Heart left ventricle (tissue), 16 donors: ENCODE measurements at places on chromosomes 1 and 21.

- DNase-seq, result peak; percentile 69
Measured at GRCh38 chr1:19704247-19705113, 39.8 kb downstream of the HTR6 start.

- no peak for DNase-seq
Measured at GRCh38 chr21:30305136-30305535, 15.0 kb downstream of the KRTAP26-1 start.

GRCh38 chr1:205631010-205631767 lies 622 bp downstream of the ELK4 start:
- peak; percentile 61 for DNase-seq

- peak; percentile 61 for DNase-seq
Measured at GRCh38 chr1:233240829-233241682, 54.5 kb downstream of the PCNX2 start.

GRCh38 chr1:236774926-236775325 lies 20.2 kb upstream of the MTR start:
- no peak for DNase-seq

DNA sequence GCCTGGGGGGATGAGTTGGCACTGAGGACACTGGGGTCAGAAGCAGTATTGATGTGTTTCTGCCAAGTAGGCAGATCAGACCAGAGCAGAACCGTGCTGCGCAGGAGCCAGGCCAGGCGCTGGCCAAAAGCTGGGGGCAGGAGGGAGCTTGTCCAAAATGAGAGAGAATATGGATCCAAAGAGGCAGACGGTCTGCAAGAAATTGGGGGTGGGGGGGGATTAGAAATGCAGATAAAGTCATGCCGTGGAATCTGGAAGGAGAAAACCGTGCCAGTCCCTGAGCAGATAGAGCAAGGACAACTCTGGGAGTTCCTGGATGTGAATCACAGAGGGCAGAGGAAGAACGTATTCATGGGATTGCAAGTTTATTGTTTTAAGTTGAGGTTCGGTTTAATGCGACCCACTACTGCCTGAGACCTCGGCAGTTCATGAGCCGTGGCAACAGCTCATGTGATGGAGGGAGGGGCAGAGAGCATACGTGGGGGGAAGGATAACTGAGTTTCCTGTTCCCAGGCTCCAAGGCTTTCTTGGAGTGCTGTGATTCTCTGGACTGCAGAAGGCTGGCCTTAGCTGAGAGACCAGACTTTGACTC lies 224.0 kb downstream of the FGGY start:
- peak; percentile 25 for DNase-seq

DNA sequence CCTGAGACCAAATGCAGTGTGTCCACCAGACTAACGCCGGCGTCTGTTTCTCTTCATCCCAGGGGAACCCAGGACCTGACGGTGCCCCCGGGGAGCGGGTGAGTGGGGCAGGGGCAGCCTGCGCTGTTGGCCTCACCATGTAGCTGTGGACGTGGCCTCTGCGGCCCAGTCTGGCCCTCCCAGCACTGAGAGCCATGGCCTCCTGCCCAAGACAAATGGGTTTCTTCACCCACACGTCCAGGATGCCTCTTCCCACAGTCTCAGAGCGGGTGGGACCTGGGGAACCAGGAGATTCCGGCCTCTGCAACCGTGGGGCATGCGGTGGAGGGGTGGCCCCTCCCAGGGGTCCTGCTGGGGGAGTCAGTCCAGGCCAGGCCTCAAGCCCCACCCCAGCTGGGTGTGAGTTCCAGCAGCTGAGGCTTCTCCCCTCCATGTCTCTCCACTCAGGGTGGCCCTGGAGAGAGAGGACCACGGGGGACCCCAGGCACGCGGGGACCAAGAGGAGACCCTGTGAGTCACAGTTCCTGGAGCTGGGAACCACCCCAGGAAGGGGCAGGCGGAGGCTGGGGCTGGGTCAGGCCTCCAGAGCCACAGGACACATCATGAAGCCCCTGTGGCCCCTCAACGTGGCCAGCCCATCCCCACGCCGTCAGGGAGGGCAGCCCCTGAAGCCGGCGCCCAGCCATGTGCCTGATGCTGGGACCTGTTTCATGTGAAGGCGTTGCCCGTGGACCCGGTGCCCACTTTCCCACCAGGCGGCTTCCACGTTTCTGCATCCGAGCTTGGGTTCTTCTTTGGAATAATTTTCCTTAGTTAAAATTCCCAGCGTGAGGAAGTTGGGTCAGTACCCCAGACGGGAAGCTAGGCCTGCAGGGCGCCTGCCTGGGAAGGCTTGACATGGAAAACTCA lies 11.0 kb downstream of the COL6A1 start:
- DNase-seq, result peak; percentile 15

DNA sequence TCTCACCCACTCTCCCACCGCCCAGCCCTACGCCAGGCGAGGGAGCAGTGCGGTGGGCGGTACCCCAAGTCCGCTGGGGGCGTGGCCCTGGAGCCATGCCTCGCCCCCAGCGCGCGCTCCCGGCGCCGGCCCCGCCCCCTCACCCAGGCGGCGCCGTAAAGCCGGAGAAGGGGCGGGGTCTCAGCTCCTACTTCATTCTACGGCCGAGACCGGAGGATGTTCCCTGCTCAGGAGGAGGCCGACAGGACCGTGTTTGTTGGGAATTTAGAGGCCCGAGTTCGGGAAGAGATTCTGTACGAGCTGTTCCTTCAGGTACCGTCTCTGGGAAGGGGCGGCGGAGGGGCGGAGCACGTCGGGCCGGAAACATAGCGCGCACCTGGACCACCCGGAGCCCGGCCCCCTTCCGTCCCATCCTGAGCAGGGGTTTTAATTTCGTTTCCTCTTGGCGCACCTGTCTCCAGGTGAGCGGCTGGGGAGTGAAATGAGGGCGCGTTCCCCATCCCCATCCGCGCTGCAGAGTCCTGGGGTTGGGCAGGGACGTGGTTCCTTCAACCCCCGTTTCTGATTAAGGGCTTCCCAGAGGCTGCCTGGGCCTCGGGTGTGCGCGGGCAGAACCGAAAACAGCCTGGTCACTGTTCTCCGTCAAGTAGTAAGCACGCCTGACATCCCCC lies at the start of gene RBM11:
RBM11 (plus strand) TSS at position 187 of the 671 bp plus-strand sequence; CDS start at position 217, 30 bp downstream.
- DNase-seq, result peak; percentile 53

DNA sequence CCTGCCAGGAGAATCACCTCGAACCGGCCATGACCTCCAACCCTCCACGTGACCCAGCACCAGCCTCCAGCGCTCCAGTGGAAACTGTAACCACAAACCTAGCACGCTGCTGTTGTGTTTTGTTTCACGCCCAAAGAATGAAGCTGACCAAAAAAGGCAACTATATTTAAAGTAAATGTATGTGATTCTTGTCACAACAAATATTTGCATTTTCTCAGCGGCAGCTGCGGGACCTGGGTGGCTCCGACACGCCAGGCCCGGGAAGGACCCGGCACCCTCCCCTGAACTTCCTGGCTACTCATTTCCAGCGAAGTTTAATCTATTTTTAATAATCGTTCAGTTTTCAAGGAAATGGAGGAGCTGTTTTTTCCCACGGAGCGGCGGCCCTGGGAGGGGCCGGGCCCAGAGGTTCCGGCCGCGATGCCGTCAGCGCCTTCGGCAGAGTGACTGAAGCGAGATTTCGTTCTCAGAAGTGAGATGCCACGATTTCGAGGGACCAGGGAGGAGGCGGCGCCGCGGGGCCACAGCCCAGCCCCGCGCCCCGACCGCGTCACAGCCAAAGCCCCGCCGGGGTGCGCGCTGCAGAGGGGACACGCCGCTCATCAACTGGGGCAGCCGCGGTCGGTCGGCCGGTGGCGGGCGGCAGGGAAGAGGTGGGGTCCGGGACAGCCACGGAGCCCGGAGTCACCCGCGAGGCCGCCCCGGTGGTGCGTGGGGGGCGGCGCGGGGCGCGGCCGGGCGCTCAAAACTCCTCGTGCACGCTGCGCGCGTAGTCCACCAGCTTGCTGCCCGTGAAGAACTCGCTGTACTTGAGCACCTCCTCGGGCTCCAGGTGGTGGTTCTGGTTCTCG lies 3.0 kb upstream of the TNFRSF4 start:
- DNase-seq, result no peak

DNA sequence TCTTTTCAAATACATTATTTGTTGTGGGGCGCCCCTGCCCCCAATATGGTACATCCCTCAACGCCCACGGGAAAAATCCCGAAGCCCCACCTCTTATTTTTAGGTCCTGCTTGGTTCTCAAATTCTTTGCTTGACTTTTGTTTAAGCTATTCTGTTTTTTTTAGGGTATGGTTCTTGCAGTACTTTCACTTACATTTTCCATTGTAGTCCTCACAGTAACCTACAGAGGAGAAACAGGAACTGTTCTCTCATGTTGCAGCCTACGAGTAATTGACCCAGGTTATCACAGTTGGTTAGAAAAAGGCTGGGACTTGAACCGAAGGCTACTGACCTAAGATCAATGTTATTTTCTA lies 697 bp upstream of the C21orf91 start:
- DNase-seq, result no peak

- no peak for DNase-seq
Measured at GRCh38 chr1:232704694-232705680, 75.1 kb upstream of the SIPA1L2 start.

DNA sequence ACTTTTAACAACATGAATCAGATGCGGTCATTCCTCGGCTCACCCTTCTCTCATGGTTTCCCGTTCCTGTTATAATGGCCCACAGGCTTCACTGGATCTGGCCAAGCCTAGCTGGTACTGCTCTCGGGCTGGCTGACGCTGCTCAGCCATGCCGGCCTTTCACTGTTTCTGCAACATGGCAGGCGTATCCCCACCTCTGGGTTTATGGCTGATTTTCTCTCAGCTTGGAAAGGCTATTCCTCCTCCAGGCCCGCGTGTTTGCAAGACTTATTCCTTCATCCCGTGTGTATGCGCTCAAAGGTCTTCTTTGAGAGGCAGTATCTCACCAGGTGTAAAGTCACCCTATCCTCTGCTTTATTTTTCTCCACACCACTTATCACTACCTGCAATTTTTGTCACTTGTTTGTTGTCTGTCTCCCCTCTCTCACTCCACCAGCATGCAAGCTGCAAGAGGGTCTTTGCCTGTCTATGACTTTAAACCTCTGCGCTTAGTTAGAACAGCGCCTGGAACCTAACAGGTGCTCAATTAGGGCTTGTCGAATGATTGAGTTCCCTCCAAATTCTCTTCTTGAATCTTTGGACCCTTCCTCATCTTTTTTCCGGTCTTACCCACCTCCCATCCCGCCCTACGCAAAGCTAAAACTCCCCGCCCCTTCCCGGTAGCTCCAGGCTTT lies 491 bp upstream of the RAP1A start:
- DNase-seq, result no peak

DNA sequence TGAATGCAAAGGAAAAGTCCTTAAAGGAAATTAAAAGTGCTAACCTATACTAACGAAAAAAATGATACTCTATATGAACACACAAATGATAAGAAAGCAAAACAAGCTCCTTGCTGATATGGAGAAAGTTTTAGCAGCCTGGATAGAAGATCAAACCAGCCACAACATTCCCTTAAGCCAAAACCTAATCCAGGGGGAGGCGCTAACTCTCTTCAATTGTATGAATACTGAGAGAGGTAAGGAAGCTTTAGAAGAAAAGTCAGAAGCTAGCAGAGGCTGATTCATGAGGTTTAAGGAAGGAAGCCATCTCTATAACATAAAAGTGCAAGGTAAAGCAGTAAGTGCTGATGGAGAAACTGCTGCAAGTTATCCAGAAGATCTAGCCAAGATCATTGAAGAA lies 3.4 kb downstream of the KRTAP23-1 start:
- no peak for DNase-seq

DNA sequence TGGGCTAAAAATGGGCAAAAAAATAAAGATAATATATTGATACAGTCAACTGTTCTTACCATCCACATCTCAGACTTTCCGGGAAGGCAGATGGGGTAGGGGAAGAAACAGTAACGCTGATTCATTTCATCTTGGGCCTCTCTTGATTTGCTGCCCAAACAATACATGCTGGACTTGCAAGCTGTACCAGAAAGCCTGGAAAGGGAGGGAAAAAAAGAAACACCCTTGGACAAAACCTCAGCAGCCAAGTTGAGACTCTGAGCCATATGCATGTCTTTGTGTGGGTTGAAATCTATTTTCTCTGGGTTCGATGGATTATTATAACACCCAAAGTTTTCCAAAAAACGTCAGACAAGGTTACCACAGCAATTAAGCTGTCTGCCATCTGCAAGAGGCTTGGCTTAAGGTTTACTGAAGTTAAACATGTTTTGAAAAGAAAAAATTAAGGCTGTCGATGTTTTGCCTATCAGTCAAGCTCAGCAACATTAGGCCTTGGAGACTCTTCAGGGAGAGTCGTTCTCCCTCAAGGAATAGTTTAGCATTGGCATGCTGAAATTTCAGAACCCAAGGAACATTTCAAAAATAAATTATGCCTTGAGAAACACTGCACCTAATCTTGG lies 71.2 kb downstream of the PSMG1 start:
- DNase-seq, result peak; percentile 4
